ENCODE measurements at places on chromosomes 4 and X. TPM values are rescaled to one million over a fixed set of nuclear protein-coding genes. Genes with fewer than 3 reads are reported as not detected.

The THAP9 gene
- total RNA-seq = 4.3 TPM

The CXCL3 gene
- 1.7 TPM for total RNA-seq

The PRR32 gene
- total RNA-seq = not detected

The GPC4 gene
- 7.7 TPM for total RNA-seq

The TAF7L gene
- total RNA-seq = not detected

The FIP1L1 gene
- 73.4 TPM for total RNA-seq

The MSX1 gene
- 2.8 TPM for total RNA-seq

All from spleen (tissue), 13 donors.